ENCODE measurements at places on chromosomes 3 and 15.
A peak's percentile ranks its signal among the peaks of the same experiment; 100 is the strongest.

DNA sequence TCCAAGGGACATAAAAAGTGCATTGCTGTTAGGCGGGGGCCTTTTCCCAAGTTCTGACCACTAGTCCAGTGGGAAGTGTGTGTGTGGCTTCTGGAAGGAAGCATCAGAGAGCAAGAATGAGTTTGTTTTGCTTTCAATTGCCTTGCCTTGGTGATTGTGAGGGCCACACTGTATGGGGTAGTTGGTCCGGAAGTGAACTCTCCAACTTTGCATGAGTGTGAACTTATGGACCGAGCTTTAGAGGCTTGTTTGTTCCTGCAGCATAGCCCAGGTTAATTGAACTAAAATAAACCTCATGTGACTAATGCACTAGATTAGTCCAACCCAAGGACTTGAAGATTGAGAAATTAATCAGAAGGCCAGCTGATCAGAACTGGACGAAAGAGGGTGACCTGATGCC lies 171.7 kb downstream of the NR2F2 start:
- no peak for DNase-seq

DNA sequence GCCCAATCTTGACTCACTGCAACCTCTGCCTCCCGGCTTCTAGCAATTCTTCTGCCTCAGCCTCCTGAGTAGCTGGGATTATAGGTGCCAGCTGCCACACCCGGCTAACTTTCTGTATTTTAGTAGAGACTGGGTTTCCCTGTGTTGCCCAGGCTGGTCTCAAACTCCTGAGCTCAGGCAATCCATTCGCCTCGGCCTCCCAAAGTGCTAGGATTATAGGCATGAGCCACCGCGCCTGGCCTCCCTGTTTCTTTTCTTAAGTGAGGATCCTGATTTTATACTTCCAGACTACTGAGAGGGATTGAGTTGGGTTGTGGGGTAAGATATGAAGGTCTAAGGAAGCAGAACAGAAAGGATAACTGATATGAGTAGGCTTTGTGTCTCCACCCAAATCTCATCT lies 106.8 kb downstream of the CNTN3 start:
- DNase-seq, result no peak

GRCh38 chr3:144687862-144688261 lies 716.2 kb downstream of the DIPK2A start:
- no peak for DNase-seq

GRCh38 chr3:149466192-149466591 lies 8.3 kb upstream of the TM4SF4 start:
- no peak for DNase-seq

DNA sequence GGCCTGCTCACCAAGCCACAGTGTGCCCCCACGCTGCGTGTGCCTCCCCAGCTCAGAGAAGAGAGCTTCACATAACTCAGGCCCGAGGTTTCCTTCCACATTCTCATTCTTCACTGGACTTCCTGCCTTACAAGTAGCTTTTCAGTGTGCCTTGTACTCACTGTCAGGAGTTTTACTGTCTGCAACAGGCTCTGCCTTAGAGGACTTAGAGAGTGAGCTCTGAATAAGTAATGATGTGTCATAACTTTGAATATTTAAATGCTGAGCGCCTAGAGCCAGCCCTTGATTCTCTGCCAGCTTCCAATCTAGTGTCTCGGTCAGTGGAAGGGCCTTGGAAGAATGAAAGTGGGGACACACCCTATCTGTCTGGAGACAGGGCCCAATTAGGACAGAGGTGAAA lies 41.8 kb downstream of the ITGB5 start:
- DNase-seq, result no peak

DNA sequence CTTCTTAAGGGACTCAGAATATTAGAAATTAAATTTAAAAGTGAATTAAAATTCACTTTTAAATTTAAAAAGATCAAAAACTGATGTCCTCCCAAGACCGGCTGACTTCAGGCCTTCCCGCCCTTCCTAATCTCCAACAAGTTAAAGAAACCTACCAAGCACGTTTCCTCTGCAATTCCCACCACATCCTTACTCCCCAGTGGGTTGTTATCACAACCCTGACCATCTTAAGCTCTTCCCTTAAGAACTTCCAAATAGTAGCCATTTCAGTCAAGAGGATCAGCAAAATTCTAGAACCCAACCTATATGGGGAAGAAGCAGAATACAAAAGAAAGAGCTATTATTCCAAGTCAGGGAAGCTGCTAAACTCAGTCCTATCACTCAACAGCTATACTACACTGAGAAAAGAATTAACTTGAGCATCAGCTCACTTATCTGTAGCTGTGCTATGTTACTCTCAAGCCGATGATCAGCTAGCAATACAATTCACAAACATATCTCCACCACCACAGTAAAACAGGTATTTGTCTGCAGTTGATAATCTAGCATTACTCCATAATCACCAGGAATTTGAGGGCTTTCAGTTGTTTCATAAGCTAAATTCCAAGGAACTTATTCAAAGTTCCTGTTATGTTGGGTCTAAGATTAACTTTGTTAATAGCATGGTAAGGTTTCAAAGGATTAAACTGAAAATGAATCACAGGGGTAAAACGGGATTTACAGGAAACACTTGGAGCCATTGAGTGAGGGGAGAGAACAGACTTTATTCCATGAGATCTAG lies 14.3 kb downstream of the ABCC5 start:
- no peak for DNase-seq

DNA sequence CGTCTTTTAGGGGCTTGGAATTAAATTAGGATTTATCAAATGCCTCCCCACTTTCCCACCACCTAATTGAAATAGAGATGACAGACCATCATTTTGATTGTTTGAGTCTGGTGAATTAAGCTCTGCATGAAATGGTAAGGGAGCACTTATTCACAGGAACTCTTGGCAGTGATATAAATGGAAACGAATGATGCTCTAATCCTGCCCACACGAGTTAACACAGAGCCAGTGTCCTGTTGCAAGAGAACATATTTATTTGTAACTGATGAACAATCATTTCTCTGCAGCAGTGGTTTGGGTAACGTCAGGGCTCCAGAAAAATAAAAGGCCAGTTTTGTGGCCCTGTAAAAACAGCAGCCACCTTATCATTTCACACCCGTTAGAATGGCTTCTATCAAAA lies 163.3 kb downstream of the FEZF2 start:
- no peak for DNase-seq

- DNase-seq, result no peak
These were observed 440.8 kb downstream of the ZNF385D start for GRCh38 chr3:21310161-21310560.

- no peak for DNase-seq
These were observed 13.0 kb downstream of the CALML4 start for GRCh38 chr15:68192117-68192516.

DNA sequence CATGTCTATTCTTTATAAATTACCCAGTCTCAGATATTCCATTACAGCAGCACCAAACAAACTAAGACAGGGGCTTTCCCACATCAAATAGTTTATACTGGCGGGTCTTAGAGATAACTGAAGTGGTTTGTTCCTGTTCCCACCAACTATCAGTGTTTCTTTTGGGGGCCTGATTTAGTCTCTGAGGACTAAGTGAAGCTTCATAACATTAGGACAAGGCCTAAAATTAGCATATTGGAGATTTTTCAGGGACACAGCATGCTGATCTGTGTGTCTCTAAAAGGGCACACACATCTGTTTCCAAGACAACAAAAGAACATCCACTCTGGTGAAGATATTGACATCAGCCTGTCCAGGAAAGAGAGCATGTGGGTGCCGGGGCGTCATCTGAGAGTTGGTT lies 72.6 kb upstream of the SEMA6D start:
- DNase-seq, result no peak

- no peak for DNase-seq
These were observed 57.6 kb upstream of the RAB6B start for GRCh38 chr3:133953297-133953696.

- no peak for DNase-seq
These were observed 5.0 kb downstream of the PTH1R start for GRCh38 chr3:46882377-46883053.

DNA sequence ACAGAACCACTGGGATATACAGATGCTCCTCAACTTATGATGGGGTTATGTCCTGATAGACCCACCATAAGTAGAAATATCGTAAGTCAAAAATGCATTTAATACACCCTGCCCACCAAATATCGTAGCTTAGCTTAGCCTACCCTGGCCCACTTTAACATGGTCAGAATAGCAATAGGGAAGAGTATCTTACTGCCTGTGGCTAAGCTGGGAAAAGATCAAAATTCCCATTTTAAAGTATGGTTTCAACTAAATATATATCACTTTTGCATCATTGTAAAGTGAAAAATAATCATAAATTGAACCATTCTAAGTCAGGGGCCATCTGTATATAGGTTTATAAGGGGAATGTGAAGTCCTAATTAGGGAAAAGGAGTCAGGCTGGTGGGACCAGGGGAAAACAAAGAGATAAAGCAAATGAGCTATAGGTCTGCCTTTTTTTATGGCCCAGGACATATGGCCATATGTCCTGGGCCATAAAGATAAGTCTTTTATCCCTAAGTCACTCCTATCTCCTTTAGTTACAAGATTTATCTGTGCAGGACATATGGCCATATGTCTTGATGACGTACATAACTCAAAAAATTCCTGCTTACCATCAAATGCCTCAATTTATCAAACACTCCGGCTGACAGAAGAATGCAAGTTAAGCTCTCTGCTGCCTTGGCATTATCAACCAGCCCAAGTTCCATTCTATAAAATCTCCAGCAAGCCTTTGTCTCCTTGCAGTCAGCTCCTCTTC lies 11.2 kb downstream of the RTP3 start:
- no peak for DNase-seq

DNA sequence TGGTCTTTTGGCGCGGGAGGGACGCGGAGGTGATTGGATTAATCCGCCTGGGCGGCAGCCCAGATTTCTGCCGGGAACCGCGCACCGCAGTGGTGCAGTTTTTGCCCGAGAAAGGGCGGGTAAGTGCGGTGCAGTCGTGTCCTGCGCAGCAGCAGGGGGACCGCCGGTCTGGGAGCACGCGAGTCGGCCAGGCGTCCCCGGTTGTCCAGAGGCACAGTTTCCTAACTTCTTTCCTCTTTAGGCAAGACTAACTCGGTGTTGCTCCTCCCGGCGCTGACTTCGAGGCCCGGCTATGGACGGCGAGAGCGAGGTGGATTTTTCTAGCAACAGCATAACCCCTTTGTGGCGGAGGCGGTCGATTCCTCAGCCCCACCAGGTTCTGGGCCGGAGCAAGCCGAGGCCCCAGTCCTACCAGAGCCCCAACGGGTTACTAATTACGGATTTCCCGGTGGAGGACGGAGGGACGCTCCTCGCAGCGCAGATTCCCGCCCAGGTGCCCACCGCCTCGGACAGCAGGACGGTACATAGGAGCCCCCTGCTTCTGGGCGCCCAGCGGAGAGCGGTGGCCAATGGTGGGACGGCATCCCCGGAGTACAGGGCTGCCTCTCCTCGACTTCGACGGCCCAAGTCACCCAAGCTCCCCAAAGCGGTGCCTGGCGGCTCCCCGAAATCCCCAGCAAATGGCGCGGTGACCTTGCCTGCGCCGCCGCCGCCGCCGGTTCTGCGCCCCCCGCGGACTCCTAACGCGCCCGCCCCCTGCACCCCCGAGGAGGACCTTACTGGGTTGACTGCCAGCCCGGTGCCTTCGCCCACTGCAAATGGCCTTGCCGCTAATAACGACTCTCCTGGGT lies 736 bp downstream of the ARHGEF26 start:
- DNase-seq, result peak; percentile 68

GRCh38 chr15:73493922-73494321 lies 51.0 kb downstream of the REC114 start:
- no peak for DNase-seq

GRCh38 chr3:13037458-13038117 lies 35.6 kb downstream of the IQSEC1 start:
- DNase-seq, result no peak

DNA sequence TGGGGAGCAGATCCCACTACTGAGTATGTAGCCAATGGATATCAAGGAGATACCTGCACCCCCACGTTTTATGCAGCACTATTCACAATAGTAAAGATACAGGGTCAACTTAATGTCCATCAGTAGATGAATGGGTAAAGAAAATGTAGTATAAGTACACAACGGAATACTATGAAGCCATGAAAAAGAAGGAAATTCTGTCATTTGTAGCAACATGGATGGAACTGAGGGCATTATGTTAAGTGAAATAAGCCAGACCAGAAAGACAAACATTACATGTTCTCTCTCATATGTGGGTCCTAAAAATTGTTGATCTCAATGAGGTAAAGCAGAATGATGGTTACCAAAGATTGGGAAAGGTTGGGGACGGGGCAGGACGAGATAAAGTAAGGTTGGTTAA lies 14.6 kb downstream of the PP2D1 start:
- no peak for DNase-seq

- DNase-seq, result no peak
These were observed 24.2 kb upstream of the CD96 start for GRCh38 chr3:111517801-111518200.
